Transverse colon (tissue), 4 donors: ENCODE measurements at places on chromosomes 7 and 10.

DNA sequence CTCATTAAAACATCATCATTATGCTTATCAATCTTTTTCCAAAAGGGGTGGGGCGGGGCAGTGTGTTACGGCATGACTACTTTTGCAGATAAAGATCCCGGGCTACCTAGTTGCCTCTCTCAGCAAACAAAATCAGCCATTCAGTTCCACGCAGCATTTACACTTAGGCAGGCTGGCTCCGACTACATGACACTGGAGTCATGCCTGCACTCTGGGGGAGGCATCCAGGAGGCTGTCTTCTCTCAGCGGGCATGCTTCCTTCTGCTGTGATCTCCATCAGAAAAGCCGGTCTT lies 193.9 kb upstream of the TCF7L2 start:
- DNase-seq, result no peak
- H3K36me3 ChIP-seq, result no peaks in the 10 kb centered on the region
- H3K27ac ChIP-seq, result no peak overlapping the region

GRCh38 chr10:68090586-68090985 lies 15.5 kb upstream of the HERC4 start:
- H3K4me3 ChIP-seq, result no peak overlapping the region
- no peaks in the 10 kb centered on the region for H3K4me1 ChIP-seq
- peaks cover 4% of the 10 kb centered on the region for H3K27me3 ChIP-seq
- H3K27ac ChIP-seq, result no peak overlapping the region
- no peak for DNase-seq

GRCh38 chr10:75097666-75098285 lies 13.7 kb upstream of the SAMD8 start:
- H3K36me3 ChIP-seq, result no peaks in the 10 kb centered on the region
- no peak for DNase-seq
- no peak overlapping the region for H3K4me3 ChIP-seq
- peaks cover 2% of the 10 kb centered on the region for H3K27me3 ChIP-seq
- peaks cover 3% of the 10 kb centered on the region for H3K4me1 ChIP-seq

GRCh38 chr7:122038904-122039303 lies 105.1 kb downstream of the AASS start:
- no peaks in the 10 kb centered on the region for H3K4me1 ChIP-seq
- H3K27me3 ChIP-seq, result no peaks in the 10 kb centered on the region
- H3K36me3 ChIP-seq, result no peaks in the 10 kb centered on the region

- DNase-seq, result peak; percentile 18
- peaks cover 82% of the 10 kb centered on the region for H3K27me3 ChIP-seq
- H3K4me1 ChIP-seq, result peaks cover 16% of the 10 kb centered on the region
- H3K4me3 ChIP-seq, result no peak overlapping the region
- H3K27ac ChIP-seq, result no peak overlapping the region
These were observed 2.4 kb upstream of the NKX6-2 start for GRCh38 chr10:132788180-132788830.

DNA sequence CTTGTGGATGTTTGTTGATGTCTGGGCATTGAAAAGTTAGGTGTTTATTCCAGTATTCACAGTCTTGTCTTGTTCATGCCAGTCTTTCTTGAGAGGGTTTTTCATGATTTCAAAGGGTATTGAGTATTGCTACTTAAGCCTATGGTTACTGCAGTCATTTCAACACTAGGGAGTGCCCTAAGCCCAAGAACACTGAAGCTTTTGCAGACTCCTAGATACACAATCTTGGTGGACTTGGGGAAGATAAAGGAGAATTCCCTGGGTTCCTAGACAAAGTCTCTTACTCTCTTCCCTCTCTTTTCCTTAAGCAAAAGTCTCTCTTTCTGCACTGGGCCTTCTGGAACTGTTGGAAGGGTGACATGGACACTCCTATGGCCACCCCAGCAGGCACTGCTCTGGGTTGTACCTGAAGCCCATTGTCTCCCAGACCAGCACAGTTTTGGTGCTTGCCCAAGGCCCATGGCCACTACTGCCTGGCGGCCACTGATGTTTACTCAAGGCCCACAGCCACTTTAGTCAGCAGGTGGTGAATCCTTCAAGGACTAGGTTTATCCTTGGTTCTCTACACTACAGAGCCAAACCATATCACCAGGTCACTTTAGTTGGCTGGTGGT lies 24.9 kb downstream of the SAMD9 start:
- H3K27me3 ChIP-seq, result no peaks in the 10 kb centered on the region
- H3K27ac ChIP-seq, result no peak overlapping the region
- H3K36me3 ChIP-seq, result no peaks in the 10 kb centered on the region
- DNase-seq, result no peak

- no peak for DNase-seq
- no peaks in the 10 kb centered on the region for H3K27me3 ChIP-seq
- H3K4me3 ChIP-seq, result no peak overlapping the region
- no peaks in the 10 kb centered on the region for H3K36me3 ChIP-seq
- no peak overlapping the region for H3K27ac ChIP-seq
- H3K4me1 ChIP-seq, result no peaks in the 10 kb centered on the region
These were observed 8.8 kb upstream of the AZGP1 start for GRCh38 chr7:99984593-99984992.
